ENCODE measurements at places on chromosomes 3 and 15.

- peak; percentile 39 for DNase-seq
Observed at GRCh38 chr3:169661361-169662131, 2.0 kb downstream of the MECOM start.

GRCh38 chr3:127016043-127016343 is 33.1 kb downstream of the PLXNA1 start:
- DNase-seq: no peak

DNA sequence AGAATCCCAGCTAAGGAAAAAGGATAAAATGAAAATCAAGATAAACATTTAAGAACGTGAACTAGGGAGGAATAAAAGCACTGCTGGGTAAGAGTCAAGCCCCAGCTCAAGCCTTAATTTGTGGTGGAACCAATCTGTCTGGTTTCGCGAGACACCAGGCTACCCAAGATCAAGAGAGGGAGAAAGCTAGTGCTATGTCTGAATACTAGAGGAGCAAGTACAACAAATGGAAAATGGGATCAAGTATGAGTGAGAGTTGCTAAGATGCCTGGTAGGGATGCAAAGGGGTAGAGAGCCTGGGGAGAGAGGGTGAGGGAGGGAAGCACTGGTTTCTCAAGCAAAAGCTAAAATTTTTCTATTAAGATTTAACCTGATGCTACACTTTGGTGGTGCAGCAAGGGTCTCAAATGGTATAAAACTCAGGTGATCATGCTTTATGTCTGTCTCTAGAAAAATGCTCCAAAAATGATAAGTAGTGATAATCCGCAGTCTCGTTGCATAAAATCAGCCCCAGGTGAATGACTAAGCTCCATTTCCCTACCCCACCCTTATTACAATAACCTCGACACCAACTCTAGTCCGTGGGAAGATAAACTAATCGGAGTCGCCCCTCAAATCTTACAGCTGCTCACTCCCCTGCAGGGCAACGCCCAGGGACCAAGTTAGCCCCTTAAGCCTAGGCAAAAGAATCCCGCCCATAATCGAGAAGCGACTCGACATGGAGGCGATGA is 1.7 kb upstream of the SETD5 start:
- DNase-seq: no peak

DNA sequence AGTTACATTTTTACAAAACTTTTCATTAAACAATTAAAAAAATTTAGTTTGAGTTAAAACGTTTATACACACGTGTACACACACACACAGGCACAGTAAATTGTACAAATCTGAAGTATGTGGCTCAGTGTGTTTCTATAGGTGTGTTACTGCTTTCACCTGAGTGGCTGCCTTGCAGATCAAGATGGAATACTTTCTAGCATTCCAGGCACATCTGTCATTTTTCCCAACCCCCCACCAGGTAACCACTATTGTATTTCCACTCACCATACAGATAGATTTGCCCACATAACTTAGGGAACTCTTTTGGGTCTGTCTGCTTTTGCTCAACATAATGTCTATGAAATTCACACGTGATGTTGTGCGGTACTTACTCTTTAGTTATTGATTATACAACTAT is 141.1 kb downstream of the PTPRG start:
- no peak for DNase-seq

All from GM10248 (cell line).